ENCODE measurements at places on chromosomes 11 and 22.

- DNase-seq: no peak
These were observed 763 bp upstream of the MS4A7 start for GRCh38 chr11:60377401-60378136.

DNA sequence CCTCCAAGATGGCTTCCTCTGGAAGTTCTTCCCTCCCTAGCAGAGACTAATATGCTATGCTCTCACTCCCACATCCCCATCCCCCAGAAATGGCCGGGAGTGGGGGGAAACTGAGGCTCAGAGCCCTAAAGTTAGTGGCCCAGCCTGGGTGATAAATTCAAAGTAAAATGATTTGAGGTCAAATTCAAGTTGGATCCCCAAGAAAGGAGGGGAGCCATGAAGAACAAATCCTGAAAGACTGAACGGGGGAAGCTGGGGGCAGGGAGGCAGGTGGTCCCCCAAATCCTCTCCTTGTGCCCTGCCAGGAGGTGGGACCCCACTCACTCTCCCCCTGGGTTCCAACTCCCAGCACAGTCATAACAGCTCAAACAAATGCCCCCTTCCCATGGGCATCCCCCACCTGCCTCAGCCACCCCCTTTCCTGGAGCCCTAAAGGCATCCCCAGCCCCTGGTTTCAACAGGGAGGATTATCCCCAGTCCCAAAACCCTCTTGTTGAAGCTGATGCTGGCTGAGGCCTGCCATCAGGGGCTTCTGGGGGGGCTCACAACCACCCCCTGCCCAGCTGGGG, 1.1 kb downstream of the CBX6 start:
- DNase-seq: no peak

DNA sequence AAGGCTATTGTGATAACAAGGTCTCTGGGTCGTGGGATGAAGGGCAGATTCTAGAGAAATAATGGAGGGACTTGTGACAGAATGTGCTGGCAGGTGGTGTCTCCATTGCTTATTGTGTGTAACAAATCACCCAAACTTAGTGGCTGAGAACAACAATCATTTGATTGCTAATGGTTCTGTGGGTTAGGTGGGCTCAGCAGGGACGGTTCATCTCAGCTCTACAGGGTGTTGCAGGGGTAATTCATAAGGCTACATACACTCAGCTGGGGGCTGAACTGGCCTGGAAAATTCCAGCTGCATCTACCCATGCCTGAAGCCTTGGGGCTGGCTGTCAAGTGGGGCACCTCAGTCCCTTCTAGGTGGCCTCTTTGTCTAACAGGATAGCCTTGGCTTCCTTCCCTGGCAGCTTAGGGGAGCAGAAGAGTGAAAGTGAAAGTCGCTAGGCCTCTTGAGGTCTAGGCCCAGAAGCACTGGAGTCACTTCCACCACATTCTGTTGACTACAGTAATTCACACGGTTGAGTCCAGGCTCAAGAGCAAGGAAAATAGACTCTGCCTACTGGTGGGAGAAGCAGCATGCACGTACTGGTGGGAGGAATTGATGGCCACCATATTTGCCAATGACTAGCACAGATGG, 308.9 kb downstream of the MN1 start:
- DNase-seq: no peak

GRCh38 chr22:37331856-37332536, 49.7 kb downstream of the CYTH4 start:
- no peak for DNase-seq

DNA sequence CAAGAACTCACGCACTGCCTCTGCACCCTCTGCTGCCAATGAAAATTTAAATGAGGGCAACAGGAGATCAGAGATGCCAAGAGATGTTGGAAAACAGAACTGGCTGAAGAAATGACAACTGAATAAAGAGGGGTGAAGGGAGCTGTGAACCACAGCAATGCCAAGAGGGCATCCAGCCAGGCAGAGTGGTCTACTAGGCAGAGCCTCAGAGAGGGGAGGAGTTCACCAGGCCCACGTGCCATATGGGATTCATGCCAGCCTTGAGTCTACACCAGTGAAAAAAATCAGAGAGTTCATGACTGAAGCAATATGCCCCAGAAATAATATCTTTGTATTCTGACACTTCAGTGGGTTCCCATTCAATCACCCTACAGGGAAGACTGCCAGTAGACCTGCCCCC, 4.4 kb downstream of the APOL2 start:
- DNase-seq: no peak

DNA sequence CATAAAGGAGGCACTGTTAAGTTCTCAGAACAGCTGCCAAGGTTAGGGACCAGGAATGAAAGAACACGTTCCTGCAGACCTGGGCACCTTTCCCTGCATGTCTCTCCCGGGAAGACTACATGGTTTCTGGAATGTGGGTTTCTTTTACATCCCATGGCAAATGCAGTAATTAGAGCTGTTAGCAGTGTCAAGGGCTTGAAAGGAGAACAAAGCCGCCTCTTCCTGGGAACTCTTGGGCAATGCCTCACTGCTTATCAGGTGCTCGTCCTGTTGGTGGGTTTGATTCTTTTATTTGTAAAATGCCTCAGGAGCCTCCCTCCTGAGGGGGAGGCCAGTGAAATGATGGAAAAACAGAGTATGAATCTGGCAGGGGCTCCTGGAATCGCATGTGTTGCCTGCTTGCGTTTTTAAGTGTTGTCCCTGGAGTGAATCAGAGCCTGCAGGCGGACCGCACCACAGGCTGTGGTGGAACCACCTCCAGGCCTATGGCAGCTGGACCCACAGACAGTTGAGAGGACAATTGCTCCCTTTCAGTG, 723 bp upstream of the C22orf31 start:
- no peak for DNase-seq

DNA sequence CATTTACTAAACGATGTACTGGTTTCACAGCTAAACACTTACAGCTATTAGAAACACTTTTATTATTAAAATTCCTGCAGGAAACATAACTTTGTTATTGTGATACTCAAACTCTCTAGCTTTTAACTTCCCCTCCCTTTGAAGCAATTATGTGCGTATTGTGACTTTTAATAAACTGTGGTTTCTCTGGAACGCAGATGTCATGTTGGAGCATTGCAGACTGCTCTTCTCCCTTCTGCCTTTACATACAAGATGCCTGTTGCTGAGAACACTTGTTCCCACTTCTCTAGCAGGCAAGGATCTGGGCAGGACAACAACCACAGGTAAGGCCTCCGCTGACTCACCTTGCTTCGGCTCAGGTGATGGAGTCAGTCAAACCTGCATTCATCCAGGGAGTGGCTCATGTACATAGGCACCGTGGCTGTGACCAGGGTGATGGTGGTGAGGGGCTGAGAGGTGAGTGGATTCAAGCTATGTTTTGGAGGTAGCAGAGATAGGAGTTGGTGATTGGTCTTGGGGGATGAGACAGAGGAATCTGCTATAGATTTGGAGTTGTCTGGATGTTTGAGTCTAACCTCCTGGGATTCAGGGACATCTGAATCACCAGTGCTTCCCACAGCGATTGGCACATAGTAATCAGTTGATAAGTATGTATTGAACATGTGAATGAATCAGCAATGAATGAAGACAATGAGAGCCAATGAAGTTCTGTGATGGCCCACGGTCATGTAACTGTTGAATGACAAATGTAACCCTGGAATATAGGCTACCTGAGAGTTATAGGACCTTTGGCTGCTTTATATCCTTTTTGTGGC, 106.0 kb downstream of the ADAMTS15 start:
- DNase-seq: no peak

- no peak for DNase-seq
These were observed 55.7 kb downstream of the FAM168A start for GRCh38 chr11:73542175-73542574.

- DNase-seq: peak; percentile 65
These were observed 14.2 kb downstream of the DTX4 start for GRCh38 chr11:59186130-59186594.

DNA sequence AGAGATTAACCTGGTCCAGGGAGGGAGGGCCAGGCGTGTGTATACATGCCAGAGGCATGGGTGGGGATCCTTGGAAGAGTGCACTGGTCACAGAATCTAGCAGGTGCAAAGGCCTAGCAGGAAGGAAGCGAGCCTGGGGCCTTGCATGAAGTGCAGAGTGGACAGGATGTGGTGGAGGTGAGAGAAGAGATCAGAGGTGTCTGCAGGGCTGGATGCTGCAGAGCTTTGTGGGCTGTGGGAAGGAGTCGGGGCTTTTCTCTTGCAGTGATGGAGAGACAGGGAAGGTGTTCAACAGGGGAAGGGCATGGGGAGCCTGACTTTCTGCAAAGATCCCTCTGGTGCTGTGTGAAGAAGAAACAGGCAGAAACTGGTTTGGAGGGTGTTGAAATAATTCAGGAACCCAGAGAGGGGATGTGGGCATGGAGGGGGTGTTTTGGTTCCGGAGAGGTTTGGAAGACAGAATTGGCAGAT, 2.5 kb upstream of the TPST2 start:
- DNase-seq: no peak
